ENCODE measurements at places on chromosomes 12 and 14.

DNA sequence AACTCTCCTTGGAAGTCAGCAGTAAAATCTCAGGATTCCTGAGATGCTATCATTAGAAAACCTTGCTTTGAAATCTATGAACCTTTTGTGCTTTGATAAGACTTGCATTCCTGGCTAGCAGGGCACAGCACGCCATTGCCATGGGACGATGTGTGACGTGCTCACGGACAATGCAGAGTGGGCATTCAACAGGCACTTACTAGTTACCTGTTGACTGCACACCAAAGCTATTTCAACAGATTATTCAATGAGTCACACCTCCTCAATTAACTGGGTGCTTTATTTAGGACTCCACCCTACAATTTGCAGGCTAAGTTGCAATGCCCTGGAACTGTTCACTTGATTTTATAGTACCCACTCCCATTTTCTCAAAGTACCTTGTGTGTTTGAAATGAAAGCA, 11.3 kb downstream of the NOS1 start:
- no peak for DNase-seq

GRCh38 chr12:38875586-38876228, 29.7 kb downstream of the CPNE8 start:
- no peak for DNase-seq

GRCh38 chr14:90573385-90574105, 176.7 kb downstream of the CALM1 start:
- DNase-seq = no peak

GRCh38 chr12:1054117-1054870, 63.3 kb downstream of the ERC1 start:
- DNase-seq = no peak

GRCh38 chr12:12612358-12612757, 682 bp downstream of the CREBL2 start:
- DNase-seq = no peak

- DNase-seq = no peak
Observed at GRCh38 chr14:50846226-50846880, 15.4 kb upstream of the NIN start.
